C1 segment of cervical spinal cord (tissue), 14 donors: ENCODE measurements at places on chromosomes 5 and 9.

DNA sequence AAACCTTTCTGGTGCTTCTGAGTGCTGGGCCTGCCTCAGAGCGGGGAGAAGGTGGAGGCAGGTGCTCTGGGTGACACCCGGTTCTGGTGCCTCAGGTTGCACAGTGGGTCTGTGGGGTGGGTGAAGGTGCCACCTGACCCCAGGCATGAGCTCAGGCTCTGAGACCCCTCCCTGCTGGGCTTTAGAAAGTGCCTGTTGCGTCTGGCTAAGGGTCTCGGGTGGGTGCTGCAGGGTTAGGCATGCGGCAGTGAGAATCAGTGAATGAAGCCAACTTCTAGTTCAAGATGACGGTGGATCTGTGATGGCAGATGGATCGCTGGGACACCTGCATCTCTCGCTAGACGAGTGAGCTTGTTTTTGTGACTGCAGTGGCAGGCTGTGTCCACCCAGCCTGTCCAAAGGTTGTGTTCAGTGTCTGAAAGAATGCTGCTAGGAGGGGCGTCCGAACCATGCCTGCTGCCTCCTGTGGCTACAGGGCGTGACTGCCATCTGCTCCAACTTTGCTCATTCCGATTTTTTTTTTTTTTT, 5.0 kb downstream of the SQSTM1 start:
- no peak for DNase-seq

GRCh38 chr9:133705576-133705975, 32.6 kb downstream of the SARDH start:
- no peak for DNase-seq

GRCh38 chr5:151018846-151019245, 1.5 kb upstream of the GPX3 start:
- DNase-seq: no peak

DNA sequence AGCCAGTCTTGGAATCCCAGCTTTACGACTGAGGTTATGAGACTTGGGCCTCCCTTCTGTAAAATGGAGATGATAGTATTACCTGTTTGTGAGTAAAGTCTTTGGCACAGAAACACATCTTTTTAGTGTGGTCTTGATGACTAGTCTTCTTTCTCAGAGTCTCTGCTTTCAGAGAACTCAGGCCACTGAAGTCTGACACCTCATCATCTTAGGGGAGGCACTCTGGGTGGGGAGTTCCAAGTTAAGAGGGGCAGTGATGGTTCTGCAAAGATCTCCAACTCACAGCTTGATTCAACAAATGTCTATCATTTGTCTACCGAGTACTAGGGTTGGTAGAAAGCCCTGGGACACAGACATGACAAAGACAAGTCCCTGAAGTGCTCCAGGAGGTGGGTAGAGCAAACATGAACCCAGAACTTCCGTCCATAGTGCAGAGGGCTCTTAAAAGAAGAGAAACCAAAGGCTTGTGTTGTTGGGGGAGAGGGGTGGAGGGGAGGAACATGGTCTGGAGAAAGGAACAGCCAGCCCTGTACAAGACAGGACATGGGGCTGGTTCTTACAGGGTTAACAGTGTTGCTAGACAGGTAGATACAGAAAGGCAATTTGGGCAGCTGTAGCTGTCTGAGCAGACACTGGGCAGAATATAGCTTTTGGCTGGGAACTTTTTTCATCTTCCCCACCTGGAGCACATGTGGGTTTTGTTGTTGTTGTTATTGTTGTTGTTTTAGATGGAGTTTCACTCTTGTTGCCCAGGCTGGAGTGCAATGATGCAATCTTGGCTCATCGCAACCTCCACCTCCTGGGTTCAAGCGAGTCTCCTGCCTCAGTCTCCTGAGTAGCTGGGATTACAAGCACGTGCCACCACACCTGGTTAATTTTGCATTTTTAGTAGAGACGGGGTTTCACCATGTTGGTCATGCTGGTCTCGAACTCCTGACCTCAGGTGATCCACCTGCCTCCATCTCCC, 2.6 kb upstream of the CD14 start:
- no peak for DNase-seq

DNA sequence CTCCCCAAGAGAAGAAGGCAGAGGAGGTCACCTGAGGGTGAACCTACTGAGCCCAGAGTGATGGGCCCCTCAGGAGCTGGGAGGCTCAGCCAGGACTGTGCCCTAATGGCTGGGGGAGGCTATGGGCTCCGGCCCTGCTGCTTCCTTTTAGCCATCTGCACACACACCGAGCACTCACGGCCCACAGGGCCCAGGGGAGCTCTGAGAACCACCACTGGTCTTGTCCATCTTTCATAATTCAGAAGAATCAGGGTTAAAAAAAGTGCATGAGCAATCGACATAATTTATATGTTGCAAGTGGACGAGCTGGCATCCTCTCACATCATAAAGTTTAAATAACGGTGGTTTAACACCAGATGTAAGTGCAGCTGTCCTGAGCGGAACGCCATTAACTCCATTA, 162.1 kb downstream of the FSTL4 start:
- DNase-seq: no peak

GRCh38 chr9:134778841-134779411, 101.7 kb upstream of the FCN2 start:
- DNase-seq: no peak

DNA sequence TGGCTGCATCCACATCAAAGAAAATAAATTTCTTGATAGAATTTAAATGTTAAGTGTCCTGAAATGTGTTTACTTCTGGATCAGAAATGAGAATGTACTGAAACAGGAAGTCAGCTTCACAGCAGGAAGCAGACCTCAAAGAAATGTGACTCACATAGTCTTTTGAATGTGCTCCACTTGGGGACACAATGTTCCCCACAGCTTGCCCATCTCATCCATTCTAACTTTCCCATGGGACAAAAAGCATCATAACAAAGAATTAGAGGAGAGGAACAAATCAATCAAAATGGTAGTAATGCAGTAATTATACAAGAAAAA, 85.7 kb downstream of the GRAMD2B start:
- DNase-seq: no peak

DNA sequence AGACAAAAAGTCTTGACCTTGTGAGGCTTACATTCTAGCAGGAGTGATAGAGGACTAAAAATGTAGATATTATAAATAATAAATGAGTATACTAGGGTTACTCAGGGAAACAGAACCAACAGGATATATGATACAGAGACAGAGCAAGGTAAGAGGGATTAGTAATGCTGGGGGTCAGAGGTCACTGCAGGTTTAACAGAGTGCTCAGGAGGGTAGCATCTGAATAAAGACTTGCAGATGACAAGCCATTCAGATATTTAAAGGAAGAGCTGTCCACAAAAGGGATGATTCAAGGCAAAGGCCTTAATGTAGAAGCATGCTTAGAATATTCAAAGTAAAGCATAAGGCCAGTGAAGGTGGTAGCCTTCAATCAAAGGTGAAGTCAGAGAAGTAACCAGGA, 65.6 kb upstream of the SEMA6A start:
- DNase-seq: no peak

DNA sequence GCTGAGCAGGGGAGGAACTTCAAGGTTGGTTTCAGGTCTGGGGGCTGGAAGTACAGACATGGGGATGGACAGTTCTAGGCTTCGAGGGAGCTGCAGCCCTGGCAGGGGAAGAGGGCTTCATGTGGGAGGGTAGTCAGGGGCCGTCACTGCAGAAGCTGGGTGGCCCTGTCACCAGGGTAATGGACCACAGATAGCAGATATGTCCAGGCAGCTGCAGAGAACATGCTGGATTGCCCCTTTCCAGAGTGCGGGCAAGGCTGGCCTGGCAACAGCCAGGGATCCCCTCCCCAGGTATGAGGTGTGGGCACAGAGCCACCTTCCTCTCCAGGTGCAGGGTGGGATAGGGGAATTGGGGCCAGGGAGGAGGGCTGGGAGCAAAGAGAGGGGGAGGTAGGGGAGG, 206.5 kb downstream of the GADD45G start:
- no peak for DNase-seq

- peak; percentile 30 for DNase-seq
Measured at GRCh38 chr5:14153932-14154731, 11.0 kb downstream of the TRIO start.

GRCh38 chr9:4157584-4158499, 142.0 kb downstream of the GLIS3 start:
- no peak for DNase-seq

- DNase-seq: no peak
Measured at GRCh38 chr5:56358703-56359681, 125.9 kb upstream of the ANKRD55 start.

DNA sequence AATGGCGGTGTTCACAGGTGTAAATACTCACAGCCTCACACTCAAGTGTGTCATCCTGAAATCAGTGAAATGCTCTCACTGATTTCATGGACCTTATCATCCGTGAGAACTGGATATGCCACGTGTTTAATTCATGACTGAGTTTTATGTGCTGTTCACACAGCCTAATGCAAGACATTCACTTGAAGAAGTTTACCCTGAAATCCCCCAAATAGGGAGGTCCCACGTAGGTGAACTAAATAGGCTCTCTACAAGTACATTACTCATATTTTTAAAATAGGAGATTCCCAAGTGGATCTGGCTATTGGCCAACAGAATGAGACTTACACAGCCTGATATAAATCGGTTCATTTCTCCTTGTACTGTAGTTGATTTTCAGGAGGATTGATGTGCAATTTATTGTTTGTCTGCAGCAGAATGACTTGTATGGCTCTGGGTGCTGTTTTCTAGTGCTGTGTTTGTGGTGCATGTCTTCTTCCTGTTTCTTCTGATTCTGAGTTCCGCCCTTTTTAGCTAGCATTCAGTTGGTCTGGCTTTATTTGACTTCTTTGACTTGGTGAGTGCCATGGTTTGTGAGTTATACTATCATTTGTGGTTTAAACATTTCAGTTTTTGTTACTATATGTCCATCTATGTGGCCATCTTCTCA, 25.1 kb downstream of the TRIO start:
- no peak for DNase-seq

DNA sequence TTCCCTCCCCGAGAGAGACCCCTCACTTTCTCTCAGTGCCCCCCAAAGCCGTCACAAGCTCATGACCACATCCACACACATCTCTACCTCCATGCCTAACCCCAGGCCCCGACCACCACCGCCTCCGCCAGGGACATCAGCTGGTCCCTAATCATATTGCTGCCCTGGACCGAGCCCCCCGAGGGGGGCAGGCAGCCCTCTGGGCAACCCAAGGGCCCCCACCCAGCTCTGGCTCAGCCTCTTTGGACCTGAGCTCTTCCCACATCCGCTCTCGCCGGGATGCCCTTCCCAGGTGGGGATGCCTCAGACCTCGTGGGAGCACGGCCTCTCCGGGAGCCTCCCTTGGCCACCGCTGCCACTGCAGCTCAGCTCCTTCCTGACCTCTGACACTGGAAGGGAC, 18.5 kb downstream of the LHX3 start:
- DNase-seq: no peak

GRCh38 chr9:71286146-71286545, 164.7 kb upstream of the TRPM3 start:
- no peak for DNase-seq

DNA sequence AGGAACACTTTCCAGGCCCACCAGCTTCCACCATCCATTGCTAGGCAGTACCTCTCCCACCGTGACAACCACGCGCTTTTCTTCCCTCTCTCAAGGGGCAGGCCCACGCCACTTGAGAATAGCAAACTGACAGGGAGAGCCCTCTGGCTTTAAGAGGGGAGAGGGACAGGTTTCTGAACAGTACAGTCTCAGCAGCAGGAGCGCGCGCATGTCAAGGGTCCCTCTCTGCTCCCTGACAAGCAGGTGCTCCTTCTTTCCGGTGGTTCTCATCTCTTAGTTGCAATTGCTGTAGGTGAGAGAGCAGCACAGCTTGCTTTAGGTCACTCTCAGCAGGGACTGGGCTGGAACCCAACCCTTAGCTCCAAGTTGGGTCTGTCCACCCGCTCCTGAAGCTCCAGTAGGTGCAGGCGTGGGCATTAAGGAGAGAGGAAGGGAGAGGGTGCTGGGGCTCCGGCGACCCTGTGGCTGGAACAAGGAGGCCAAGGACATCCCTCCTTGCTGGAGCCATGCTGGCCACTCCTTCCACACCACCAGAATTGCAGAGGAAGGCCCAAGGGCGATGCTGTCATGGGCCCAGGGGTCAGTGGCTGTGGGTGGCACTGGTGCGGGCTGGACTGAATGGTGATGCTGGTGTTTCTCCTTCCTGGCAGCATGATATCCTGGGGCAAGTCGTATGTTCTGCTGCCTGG, 9.0 kb upstream of the PHF2 start:
- DNase-seq: no peak

- DNase-seq: no peak
Measured at GRCh38 chr5:109865637-109866036, 175.9 kb downstream of the MAN2A1 start.

- DNase-seq: no peak
Measured at GRCh38 chr9:95082401-95083084, 235.0 kb downstream of the FANCC start.

DNA sequence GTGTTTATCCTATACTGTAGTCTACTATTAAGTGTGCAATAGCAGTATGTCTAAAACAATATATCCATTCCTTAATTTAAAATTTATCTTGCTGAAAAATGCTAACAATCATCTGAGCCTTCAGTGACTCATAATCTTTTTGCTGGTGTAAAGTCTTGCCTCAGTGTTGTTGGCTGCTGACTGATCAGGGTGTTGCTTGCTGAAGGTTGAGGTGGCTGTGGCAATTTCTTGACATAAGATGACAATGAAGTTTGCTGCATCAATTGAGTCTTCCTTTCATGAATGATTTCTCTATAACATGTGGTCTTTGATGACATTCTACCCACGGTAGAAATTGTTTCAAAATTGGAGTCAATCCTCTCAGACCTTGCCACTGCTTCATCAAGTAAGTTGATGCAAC, 24.3 kb upstream of the SPEF2 start:
- DNase-seq: no peak

DNA sequence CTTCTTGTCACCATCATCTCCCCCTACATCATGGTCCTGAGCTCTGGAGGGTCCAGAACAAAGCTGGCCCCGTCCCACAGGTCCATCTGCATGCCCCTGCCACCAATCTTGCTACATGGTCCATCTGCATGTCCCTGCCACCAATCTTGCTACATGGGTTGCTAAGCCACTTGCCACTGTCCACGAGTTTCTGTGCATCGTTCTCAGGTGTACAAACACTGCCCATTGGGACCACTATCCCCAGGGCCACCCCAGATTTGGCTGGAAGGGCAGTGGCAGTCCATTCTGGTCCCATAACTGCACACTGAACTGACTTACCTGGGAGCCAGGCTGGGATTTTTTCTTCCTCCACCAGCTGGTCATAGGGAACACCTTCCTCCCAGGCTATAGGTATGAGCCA, 8.0 kb upstream of the LAMC3 start:
- no peak for DNase-seq

DNA sequence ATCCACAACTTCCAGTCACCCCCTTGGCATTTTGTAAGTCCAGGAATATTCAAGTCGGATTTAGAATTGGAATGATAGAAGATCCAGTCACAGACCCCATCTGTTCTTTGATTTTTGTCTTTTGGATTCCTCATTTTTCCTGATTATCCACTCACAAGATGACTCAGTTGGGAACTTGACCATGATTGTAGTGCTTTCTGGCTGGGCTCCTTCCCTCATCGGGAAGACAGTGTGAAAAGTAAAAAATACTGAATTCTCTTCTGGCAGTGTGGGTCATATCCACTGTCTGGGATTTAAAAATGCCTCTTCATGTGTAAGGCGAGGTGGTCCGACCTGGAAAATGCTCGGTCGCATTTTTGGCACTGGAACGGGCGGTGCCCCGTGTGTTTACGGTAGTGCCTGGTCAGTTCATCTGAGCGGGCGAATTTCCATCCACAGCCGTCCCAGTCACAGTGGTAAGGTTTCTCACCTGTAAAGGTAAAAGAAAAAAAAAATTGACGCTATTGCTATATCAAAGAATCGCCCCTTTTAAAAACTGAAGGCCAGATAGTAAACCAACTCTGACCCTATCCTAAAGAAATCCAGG, 4.0 kb downstream of the KLF4 start:
- DNase-seq: no peak
